ENCODE measurements at places on chromosomes 12 and 14.

DNA sequence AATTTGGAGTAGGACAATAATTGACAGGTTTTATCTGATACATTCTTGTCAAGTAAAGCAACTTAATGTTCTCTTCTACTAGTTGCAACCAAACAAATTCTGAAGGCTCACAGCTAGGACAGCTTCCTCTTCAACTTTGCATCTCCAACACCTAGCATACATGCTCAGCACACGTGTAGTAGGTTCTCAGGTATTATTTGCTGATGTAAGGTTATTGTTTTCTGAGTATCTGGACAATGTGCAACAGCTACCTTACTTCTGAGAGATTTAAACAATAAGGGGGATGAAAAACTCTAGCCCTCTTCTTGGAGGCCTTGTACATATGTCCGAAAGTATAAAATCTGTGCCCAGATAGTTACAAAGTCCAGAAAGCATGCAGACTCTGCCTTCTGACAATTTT lies 15.5 kb upstream of the FLRT2 start:
- DNase-seq, result no peak

DNA sequence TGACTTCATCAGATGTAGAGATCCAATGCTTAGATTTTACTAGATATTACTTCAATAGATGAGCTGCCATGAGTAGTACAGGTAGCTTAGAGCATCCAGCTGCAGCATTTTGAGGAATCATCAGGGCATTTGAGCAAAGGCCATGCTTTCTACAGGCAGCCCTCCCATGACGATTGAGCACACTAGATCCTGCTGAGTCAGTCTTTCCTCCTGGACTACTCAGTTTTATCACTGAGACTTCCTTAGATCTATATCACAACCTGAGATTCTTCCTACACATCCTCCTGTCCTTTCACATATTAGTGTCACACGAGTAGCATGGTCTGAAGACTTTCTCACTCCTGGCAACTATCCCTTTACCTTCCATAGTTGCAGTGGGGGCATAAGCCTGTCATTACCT lies 1401.8 kb downstream of the FSCB start:
- no peak for DNase-seq

DNA sequence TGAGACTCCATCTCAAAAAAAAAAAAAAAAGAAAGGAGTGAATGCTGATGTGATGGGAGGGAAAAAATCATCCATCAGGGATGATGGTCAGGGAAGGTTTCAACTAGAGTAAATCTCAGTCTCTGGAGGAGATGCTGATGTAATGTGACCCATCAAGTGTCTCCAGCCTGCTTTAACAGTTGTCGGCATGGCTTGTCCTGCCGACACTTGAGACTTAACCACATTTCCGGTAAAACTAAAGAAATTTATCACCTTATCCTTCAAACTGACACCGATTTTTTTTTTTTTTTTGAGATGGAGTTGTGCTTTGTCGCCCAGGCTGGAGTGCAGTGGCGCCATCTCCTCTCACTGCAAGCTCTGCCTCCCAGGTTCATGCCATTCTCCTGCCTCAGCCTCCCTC lies 21.5 kb upstream of the ANAPC5 start:
- no peak for DNase-seq

DNA sequence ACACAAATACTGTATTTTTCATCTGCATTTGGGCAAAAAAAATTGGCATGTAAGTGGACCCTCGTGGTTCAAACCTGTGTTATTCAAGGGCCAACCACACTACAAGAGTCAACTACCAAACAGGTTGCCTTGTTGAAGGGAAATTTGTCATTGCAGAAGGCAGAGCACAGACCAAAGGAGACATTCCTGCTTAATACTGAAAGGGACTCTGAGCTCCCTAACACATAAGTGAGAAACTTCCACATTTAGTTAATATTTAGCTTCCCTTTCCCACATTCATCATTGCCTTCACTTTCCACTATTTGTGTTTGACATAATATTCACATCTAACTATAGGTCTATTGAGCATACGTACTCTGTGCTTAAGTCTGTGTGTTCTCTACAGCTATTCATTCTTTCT lies 266.9 kb downstream of the KCNH5 start:
- DNase-seq, result no peak

GRCh38 chr14:21526672-21527317 lies 649 bp upstream of the SALL2 start:
- DNase-seq, result no peak

- DNase-seq, result no peak
Observed at GRCh38 chr14:85566603-85567002, 36.7 kb downstream of the FLRT2 start.

GRCh38 chr12:97404543-97404942 lies 58.1 kb upstream of the RMST start:
- DNase-seq, result no peak

- no peak for DNase-seq
Observed at GRCh38 chr12:24172031-24172772, 222.7 kb upstream of the SOX5 start.

DNA sequence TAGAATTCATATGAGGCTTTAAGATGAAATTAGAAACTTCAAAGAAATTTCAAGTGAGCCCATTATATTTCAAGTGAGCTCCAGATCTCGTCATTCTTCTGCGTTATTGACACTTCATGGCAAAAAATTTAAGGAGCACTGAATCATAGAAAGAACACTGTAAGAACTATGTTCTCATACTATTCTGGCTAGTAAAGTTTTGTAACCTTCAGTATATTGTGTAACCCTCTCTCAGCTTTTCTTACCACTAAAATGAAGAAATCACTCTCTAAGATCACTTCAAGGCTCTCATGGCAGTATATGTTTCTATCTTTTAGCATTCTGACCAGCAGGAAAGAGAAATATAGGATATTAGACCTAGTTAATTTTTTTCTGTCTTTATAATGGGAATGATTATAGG lies 6.3 kb downstream of the GPHN start:
- DNase-seq, result no peak

- no peak for DNase-seq
Observed at GRCh38 chr12:27965966-27966365, 6.6 kb downstream of the PTHLH start.

DNA sequence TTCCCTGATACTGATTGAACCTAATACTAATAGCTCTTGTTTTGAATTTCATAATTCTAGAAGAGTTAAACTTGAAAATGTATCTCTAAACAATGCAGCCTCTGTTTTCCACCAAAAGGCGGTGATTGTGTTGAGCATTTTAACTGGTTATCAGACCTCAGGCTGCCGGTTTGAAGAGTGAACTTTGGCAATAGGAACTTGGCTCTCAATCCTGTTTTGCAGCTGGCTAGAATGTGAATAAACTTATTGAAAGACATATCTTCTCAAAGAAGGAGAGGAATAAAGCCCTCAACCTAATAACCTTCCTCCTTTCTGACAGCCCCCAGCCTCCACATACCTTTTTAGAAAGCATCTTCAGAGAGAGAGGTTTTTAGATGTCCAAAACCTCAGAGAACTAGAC lies 105.4 kb downstream of the SRGAP1 start:
- DNase-seq, result no peak

DNA sequence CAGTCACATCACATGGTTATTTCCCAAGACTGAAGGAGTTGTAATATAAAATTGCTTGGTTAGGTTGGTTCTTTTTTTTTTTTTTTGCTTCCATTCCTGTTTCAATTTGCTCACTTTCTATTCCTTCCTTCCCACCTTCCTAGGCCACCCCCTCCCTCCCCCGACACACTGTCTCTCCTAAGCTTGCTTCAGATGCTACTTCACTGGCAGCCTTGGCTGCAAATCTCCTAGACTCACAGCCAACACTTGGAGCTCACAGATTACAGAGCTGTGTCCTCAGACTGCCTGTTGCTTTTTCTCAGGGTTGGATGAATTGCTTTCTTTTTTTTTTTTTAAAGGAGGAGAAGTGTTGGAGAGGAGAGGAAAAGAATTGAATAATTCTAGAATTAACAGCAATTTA lies 77.3 kb upstream of the GRIN2B start:
- no peak for DNase-seq

- no peak for DNase-seq
Observed at GRCh38 chr12:32303174-32303549, 96.2 kb upstream of the FGD4 start.

GRCh38 chr12:77070800-77071449 lies 5.6 kb upstream of the E2F7 start:
- DNase-seq, result no peak

- DNase-seq, result no peak
Observed at GRCh38 chr12:85575120-85576096, 260.8 kb downstream of the RASSF9 start.

DNA sequence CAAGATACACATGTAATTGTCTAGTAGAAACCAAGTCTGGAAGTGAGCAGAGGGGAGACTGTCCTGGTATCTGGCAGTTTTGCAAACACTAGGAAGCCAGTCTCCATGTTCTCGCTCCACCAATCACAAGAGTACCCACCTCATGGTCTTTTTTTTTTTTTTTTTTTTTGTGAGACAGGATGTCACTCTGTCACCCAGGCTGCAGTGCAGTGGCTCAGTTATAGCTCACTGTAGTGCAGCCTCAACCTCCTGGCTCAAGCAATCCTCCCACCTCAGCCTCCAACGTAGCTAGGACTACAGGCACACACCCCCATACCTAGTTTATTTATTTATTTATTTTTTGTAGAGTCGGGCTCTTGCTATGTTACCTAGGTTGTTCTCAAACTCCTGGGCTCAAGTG lies 189.2 kb downstream of the EFCAB11 start:
- no peak for DNase-seq

DNA sequence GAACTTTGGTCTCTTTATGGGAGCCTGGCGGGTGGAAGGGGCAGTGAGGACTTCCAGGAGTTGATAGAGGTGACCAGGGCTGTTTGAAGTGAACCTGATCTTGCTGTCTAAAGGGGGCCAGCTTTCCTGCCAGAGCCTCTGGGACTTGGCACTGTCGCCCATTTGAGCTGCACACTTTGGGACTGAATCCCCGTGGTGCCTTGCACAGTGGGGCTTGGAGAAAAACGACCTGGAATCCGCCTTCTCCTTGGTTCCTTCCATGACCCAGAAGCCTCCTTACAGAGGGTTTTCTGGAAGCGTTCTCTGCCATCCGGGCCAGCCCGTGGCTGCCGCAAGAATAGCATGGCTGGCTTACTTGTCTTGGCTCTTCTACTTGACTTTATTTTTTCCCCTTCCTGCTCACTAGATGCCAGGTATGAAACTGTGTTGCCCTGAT lies 2.0 kb downstream of the RFLNA start:
- DNase-seq, result no peak

GRCh38 chr14:64778104-64778754 lies 74.0 kb downstream of the PLEKHG3 start:
- DNase-seq, result no peak

GRCh38 chr12:57584690-57585089 lies 6.3 kb upstream of the PIP4K2C start:
- no peak for DNase-seq

GRCh38 chr14:102508774-102509745 lies 516 bp downstream of the ANKRD9 start:
- no peak for DNase-seq

GRCh38 chr14:34604995-34605394 lies 25.0 kb downstream of the SNX6 start:
- no peak for DNase-seq

- no peak for DNase-seq
Observed at GRCh38 chr12:132465269-132466190, 24.4 kb upstream of the FBRSL1 start.

DNA sequence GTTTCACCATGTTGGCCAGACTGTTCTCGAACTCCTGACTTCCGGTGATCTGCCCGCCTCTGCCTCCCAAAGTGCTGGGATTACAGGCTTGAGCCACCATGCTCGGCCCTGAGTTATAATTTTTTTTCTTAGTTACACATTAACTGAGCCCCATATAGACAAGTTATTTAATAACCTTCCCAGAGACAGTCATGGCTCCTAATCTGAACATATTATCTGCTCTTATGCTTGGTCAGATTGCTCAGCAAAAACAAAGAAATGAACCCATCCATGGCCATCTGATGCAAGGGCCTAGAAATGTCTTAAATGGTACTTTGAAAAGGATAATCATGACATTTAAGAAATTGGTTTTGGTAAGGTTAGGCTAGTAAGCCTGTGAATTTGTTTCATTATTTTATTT lies 13.0 kb downstream of the SAMD15 start:
- DNase-seq, result no peak

DNA sequence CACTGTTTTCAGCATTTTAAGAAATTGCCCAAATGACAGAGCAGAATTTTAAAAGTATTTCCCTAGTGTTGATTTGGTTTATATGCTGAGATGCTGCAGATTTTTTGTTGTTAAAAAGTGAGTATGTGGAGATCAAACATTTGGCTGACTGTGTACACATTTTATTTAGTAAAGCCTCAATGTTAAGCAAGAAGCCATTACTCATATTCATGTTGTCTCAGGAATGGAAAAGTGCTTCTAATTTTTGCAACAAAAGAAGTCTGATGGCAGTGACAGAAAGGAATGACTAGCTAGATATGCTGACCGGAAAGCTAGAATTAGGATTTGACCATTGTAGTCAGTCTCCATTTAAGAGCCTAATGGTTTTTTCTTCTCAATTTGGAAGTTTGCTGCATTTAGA lies 22.5 kb downstream of the SLC38A6 start:
- DNase-seq, result no peak

- DNase-seq, result no peak
Observed at GRCh38 chr14:86124328-86124727, 594.4 kb downstream of the FLRT2 start.

DNA sequence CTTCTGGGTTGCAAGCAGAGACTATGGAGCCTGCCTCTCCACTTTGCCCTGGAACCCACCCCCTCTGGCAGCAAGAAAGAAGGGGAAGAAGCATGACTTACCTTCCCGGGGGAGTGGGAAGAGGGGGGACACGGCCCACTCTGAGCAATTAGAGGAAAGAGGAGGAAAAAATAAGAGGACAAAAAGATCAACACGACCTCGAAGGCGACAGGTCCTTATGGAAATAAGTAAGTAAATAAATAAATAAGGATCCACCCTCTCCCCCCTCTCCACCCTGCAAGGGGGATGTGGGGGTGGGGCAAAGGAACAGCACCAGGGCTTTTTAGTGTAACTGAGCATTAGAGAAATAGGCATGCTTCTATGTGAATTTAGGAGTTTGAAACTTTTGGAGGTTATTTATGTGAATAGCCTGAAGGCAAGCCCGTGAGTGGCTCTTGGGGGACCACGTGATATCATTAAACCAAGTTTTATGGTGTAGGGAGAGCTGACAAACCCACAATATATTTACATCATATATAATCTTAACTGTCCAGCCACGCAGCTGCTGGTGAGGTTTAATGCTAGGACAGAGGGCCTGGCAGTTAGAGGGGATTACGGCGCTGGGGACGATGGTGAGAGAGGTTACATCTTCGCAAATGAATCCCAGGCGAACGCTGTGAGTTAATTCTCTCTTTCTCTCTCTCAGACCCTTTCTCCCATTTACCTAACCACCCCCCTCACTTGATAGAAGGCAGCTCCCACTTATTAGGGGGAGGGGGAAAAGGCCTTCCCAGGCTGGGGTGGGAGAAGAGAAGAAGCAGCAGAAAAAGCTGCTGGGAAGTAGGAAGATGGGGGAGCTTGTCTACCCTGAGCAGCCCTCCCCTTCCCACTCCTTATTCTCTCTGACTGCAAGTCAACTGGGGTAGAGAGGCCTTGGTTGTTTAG lies 4.8 kb downstream of the HOXC5 start:
- DNase-seq, result no peak

All from vagina (tissue), 2 donors.